HuH-7 (cell line): ENCODE measurements at places on chromosomes 5 and 9.

DNA sequence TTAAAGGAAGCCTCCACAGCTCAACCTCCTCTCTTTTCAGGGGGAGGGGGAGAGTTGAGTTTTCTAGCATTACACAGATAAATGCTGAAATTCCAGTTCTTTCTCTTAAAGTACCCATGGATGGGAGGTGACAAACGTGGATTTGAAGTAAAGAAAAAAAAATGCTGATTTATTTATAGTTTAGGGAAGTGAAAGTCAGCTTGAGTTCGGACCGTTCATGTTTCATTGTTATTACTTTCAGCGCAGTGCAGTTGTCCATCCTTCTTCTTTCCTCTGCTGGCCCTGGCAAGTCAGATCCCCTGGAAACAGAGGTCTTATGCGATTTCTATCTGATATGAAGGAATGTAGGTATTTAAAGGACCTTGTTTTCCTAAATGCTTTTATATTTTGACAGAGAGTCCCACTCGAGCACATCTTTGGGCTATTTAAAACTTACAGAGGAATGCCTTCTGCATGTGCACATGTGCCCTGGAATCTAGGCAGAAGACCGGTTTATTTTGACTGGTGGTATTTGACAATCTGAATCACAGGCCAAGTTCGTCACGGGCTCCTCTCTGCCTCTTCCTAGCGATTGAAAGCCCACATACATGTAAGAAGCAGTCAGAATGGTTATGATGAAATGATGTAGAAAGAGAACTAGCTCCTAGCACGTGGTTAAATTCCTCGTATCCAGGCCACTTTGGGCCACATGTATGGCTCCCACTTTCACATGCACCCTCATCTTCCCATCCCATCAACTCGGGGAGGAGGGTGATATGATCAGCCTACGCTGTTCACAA lies 385.2 kb upstream of the KLF4 start:
- DNase-seq: no peak

- DNase-seq: peak; percentile 8
Measured at GRCh38 chr9:108612513-108612912, 243.3 kb downstream of the ACTL7B start.

- no peak for DNase-seq
Measured at GRCh38 chr5:126369083-126369482, 54.1 kb upstream of the GRAMD2B start.

- DNase-seq: no peak
Measured at GRCh38 chr5:20605732-20606525, 617.9 kb upstream of the CDH18 start.

DNA sequence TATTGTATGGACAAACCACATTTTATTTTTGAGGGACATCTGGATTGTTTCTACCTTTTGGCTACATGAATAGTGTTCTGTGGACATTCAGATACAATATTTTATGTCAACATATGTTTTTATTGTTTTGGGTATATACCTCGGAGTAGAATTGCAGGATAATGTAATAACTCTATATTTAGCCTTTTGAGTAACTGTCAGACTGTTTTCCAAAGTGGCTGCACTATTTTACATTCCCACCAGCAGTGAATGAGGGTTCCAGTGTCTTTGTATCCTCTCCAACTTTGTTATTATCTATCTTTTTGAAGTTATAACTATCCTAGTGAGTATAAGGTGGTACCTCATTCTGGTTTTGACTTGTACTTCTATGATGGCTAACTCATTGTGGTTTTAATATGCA lies 11.0 kb downstream of the NDUFS4 start:
- DNase-seq: no peak

GRCh38 chr5:137589185-137589584 lies 90.1 kb upstream of the SPOCK1 start:
- DNase-seq: no peak

DNA sequence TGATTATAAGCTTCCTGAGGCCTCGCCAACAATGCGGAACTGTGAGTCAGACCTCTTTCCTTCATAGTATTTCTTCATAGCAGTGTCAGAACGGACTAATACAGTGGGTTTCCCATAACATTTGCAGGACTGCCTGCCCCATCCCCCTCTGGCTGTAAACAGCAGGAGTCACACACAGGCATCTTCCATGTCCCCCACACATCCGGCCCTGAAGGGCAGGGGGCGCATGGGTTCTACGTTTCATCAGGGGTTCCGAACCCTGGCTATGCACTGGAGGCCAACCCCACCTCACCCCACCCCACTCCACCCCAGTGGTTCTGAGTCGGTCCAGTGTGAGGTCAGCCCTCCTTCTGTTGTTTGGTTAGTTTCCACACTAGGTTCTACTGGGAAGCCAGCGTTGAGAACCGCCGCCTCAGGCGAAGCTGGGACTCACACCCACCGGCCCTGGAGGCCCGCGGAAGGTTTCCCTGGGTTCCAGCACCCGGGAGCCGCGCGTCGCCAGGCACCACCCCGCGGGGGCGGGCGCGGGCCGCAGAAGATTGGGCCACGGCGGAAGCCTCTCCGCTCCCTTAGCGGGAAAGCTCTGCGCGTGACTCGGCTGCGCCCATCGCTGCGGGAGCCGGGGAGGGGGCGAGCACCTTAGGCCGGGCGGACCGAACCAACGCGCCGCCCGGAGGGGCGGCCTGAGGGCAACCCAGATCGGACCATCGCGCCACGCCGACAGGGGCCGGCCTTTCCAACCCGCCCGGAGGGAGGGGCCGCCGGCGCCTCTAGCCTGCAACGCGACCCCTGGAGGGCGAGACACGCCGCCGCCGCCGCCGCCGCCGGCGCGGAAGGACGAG lies at the start of gene RUSC2:
Gene RUSC2 (plus strand): TSS at position 799 of the 842 bp plus-strand sequence. CDS start 56,411 bp downstream, outside the sequence.
- DNase-seq: peak; percentile 65

GRCh38 chr9:93108291-93109041 lies 12.4 kb downstream of the CARD19 start:
- no peak for DNase-seq

DNA sequence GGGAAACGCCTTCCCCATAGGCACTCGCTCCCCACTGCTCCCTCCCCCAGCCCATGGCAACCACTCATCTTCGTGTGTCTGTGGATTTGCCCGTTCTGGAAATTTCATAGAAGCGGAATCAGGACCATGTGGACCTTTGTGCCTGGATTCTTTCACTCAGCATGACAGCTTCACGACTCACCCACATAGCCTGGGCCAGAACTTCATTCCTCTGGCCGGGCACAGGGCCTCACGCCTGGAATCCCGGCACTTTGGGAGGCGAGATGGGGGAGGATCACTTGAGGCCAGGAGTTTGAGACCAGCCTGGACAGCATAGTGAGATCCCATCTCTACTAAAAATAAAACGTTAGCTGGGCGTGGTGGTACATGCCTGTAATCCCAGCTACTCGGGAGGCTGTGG lies 12.1 kb upstream of the DIPK1B start:
- DNase-seq: no peak

DNA sequence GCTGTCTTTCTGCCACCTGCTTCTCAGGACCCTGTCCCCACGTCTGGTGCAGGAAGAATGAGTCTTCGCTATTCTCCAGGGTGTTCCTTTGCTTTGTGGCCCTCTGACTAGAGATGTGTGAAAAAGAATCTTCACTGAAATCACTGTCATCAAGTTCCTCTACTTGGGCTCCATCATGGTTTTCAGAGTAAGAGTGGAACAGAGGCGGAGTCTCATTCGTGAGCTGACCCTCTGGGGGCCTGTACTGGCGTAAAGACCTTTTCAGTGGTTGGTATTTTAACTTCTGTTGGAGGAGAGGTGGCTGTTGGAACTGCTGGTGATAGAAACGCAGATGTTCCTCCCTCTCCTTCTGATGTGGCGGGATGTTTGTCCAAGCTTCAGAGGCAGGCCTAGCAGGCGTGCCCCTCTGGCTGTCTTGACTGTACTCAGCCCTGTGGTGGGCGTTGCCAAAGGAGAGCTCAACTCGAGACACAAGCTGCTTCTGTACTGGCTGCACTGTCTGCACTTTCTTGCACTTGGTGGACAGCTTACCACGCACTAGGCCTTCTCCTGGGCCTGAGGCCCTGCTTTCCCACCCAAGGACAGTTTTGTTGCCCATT lies 72.0 kb downstream of the KIF24 start:
- no peak for DNase-seq

DNA sequence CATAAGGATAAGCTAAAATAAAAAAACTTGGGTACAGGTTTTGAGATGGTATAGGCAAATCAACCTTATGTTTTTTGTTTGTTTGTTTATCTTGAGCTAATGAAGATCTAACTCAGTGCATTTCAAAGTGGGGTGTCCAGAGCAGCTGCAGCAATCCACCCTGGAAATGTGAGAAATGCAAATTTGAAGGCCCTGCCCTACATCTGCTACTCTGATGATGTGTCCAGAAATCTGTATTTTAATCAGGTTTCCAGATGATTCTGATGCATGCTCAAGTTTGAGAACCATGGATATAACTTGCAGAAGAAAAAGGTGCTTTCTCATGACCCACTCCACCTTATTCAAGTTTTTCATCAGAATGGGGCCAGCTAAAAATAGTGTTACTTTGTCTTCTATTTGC lies 467.0 kb downstream of the NTRK2 start:
- DNase-seq: no peak

GRCh38 chr9:102185962-102186361 lies 447.5 kb upstream of the GRIN3A start:
- no peak for DNase-seq

DNA sequence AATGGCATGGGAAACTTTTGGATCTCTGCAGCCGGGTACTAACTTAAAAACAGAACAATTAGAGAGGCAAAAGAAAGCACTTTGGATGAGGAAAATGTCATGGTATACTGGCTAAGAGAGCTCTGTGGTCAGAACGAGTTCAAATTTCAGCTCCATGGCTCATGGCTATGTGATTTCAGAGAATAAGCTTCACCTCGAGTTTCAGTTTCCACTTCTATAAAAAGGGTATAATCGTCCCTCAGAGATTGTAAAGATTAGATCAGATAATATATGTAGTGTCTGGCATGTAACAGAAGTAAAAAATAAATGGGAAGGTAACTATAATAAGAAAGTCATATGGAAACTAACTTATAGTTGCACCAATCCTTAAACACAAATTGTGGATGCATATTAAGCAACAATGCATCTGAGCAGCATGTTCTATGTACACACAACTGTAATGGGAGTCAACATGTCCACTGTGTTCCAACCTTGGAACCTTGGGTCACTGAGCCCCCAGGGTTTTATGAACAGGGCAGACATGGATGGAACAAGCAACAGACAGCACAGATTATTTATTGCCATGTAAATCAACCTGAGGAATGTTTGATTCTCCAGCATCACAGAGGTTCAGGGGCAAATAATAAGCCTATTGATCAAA lies 145.4 kb downstream of the MAPKAP1 start:
- no peak for DNase-seq

DNA sequence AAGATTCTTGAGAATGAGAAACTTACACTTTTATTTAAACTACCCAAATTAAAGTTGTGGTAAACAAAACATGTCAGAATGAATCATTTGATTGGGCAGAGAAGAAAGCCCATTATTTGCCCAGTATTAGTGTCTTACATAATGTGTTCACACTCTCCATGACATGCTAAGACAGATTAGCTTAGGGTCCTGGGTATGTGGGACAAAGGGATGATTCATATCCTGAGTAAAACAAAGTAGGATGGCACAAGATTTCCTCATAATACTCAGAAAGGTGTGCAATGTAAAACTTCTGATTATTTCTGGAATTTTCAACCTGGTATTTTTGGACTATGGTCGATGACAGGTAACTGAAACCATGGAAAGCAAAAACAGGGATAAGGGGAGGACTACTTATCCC lies 183.9 kb upstream of the POU5F2 start:
- DNase-seq: no peak

GRCh38 chr5:160286947-160287346 lies 25.4 kb downstream of the CCNJL start:
- DNase-seq: no peak

DNA sequence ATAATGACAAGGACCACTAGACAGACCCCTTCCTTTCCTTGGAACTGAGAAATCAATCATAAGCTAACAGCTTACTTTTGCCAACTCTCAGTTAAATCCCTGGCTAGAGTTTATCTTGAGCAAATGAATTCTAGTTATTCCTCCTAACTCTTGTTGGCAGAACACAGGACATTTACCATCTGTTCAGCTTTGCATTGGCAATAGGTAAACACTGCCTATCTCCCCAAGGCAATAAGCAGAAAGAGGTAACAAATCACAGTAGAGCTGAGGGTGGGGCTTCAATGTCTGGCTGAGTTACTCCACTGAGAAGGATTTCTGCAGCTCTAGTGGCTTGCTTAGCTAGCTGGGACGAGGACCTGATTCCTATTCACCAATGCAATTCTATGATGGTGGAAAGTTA lies 503.3 kb upstream of the GRIA1 start:
- no peak for DNase-seq

DNA sequence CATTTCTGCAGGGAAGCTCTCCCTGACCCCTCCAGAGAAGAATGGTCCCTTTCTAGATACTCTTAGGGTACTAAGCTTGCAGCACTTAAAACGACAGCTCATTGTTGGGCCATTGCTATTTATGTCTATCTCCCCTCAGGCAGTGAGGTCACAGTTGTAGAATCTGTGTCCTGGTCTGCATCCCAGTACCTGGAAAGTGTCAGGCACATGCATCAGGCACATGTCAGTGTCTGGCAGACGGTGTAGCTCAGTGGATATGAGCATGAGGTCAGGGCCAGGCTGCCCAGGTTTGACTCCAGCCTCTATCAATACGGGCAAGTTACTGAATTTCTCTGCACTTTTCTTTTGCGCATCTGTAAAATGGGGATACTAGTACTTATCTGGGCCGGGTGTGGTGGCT lies 22.2 kb upstream of the EEIG1 start:
- DNase-seq: no peak

DNA sequence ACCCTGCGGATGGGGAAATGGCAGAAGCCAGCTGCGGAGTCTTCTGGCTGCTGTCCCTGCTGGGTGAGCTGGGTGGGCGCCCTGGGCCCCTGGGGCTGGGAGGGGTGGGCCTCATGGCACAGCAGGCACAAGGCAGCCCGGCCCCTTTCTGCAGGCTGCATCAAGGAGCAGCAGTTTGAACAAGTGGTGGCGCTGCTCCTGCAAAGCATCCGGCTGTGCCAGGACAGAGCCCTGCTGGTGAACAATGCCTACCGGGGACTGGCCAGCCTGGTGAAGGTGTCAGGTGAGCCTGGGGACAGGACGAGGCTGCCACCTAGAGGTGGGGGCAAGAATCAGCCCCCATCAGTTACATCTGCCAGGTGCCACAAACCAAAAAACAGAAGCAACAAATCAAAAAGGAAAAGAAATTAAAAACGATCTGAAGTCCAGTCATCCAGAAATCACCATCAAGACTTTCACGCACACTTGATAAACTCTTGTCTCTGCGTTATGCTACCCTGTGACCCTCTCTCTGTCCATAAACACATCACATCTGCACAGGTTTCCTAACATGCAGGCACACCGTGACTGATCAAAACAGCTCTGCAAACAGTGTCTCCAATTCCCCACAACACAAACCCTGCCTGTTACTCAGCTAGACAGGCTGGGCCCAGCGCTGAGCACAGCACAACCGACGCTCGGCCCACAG lies 13.9 kb downstream of the REXO4 start:
- peak; percentile 74 for DNase-seq

DNA sequence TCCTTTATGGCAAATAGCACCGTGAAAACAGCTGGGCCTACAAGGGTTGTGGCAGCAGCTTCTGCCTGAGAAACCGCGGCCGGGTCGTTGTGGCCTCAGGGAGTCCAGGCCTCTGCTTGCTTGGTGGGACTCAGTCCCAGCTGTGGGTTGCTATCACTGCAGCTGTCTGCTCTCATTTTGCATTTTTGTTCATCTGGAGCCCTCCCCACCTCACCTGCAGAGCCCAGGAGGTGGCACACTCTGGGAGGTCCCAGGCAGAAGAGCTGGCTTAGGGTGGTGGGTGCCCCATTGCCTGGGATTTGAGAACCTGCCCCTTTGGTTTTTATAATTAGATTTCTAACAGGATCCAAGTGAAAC lies 138.4 kb downstream of the GADD45G start:
- no peak for DNase-seq

GRCh38 chr5:167967494-167968177 lies 323.8 kb upstream of the WWC1 start:
- DNase-seq: no peak

GRCh38 chr5:137218471-137218870 lies 280.7 kb downstream of the SPOCK1 start:
- no peak for DNase-seq
